HS-27A (cell line): ENCODE measurements at places on chromosomes 11 and 22.

- DNase-seq = no peak
These were observed 40.2 kb upstream of the B3GAT1 start for GRCh38 chr11:134452026-134452837.

GRCh38 chr22:35322126-35322525 lies 22.4 kb downstream of the TOM1 start:
- DNase-seq = no peak

GRCh38 chr22:19887256-19887985 lies 32.7 kb upstream of the GNB1L start:
- DNase-seq = no peak

GRCh38 chr11:33847251-33847650 lies 44.6 kb downstream of the LMO2 start:
- no peak for DNase-seq

- DNase-seq = no peak
These were observed 67.7 kb downstream of the CECR2 start for GRCh38 chr22:17436981-17437412.

DNA sequence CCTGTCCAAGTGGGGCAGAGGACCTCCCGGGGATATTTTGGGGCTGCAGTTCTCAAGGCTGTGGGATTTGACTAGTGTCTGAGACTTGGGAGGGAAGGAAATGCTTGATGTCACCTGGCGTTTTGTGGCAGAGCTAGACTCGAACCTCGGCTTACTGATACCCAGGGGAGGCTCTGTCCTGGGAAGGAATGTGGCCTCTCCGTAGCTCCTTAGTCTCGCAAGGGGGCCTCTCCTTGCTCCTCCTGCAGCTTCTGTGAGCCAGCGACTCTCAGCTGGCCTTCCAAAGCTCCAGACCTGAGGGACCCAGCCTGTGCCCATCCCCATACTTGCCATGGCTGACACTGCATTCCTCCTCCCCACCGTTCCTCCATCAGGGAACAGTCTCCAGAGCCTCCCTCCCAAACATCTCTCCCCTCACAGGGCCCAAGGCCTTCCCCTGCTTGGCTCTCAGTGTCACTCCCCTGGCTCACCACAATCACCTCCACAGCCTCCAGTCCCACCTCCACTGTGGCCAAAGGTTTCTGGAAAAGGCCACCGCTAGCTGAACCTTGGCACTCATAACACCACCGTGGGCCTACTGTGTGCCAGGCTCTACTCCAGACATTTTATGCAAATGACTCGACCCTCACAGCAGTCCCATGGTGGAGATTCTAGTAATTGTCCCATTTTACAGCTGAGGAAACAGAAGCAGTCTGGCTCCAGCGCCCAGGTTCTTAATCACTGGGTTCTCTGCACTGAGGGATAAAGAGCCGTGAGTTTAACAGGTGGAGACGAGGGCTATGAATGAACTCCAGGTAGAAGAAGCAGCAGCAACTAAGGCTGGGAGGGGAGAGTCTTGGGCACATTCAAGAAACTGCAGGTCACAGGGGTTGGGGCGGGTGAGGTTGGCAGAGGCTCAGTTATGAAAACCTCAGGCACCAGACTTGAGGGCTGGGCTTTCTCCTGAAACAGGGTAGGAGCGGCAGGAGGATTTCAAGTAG lies 12.1 kb downstream of the P2RY2 start:
- no peak for DNase-seq

- DNase-seq = no peak
These were observed 590.3 kb upstream of the TENM4 start for GRCh38 chr11:80031014-80031600.

- no peak for DNase-seq
These were observed 69.3 kb downstream of the RAB38 start for GRCh38 chr11:88105951-88106350.
